ENCODE measurements at places on chromosomes 13 and 19.

DNA sequence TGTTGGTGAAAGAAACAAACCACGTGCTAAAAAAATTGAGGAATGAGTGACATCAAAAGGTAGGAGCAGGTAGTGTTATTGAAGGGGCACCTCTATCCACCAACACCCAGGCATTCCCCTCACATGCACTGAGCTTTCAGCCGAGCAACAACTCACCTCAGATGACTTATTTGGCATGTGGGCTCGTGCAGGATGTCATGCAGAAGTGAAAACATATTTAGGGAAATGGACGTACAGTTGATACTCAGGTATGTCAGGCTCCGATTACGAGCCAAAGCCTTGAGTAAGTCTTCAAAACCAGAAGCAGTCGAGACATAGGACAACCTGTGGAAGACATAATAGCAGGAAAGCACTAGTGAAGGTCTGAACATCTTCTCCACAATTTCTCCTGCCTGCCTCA lies 30.4 kb downstream of the NLRP11 start:
- no peak for DNase-seq

DNA sequence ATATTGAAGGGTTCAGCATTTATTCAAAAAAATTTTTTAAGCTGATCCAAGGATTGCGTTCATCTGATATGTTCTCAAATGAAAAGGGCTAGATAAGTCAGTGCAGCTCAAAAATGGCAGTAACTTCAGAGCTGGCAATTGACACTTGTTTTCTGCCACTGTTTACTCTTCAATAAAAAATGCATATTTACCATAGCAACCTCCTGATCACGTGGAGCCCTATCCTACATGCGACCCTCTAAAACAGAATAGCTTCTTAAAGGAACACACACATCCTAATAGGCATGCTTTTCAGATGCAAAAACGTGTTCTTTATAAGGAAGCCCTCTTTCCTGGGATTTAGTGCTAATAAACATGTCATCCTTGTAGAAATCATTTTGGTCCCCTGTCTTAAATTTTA lies 150.2 kb downstream of the ZNF536 start:
- DNase-seq = no peak

- no peak for DNase-seq
These were observed 938.9 kb upstream of the PRR20A start for GRCh38 chr13:56201834-56202233.

DNA sequence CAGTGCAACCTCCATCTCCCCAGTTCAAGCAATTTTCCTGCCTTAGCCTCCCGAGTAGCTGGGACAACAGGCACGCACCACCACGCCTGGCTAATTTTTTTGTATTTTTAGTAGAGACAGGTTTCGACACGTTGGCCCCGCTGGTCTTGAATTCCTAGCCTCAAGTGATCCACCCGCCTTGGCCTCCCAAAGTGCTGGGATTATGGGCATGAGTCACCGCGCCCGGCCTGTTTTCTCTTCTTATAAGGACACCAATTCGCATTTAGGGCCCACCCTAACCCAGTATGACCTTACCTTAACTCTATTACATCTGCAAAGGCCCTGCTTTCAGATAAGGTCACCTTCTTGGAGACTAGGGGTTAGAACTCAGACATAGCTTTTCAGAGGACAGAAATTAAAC lies 35.1 kb downstream of the TMEM161A start:
- no peak for DNase-seq

- DNase-seq = no peak
These were observed 6.5 kb upstream of the RLN3 start for GRCh38 chr19:14021474-14021873.

GRCh38 chr13:23381866-23382265 lies 51.6 kb downstream of the SACS start:
- no peak for DNase-seq

- DNase-seq = peak; percentile 72
These were observed 9.2 kb downstream of the FGF14 start for GRCh38 chr13:102392481-102393209.

- no peak for DNase-seq
These were observed 6.6 kb upstream of the IFI30 start for GRCh38 chr19:18167011-18167410.

- DNase-seq = peak; percentile 63
These were observed 9.1 kb upstream of the LILRB5 start for GRCh38 chr19:54266133-54266532.

- DNase-seq = no peak
These were observed 108.9 kb downstream of the DNAJC15 start for GRCh38 chr13:43132257-43132656.

DNA sequence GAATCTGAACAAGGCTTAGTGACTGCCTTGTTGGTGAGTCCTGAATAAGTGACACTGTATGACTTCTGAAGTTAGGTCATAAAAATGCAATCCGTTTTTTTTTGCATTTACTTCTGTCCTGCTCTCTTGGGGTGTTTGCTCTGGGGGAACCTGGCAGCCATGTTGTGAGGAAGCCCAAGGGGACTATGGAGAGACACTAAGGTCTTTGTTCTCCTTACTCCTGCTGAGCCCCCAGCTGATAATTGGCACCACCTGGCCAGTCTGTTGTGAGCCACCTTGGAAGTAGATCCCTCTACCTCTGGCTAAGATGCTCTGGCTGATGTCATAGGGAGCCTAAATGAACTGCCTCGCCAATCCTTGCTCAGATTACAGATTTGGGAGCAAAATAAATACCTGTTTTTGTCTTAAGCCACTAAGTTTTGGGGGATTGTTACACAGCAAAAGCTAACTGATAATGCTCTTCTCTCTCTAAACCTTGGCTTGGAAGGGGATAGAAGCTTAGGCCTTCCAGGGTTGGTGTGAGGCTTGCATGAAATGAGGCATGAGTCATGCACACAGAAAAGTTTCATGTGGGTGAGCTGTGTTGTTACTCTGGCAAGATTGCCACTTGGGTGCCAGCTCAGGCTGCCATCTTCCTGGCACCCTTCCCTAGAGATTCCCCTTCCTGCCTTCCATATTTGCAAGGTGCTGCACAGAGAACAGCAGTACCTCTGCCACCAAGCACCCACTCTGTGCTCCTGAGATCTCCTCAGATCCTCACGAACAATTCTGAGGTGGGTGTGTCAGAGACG lies 10.1 kb downstream of the TUBB4A start:
- no peak for DNase-seq

DNA sequence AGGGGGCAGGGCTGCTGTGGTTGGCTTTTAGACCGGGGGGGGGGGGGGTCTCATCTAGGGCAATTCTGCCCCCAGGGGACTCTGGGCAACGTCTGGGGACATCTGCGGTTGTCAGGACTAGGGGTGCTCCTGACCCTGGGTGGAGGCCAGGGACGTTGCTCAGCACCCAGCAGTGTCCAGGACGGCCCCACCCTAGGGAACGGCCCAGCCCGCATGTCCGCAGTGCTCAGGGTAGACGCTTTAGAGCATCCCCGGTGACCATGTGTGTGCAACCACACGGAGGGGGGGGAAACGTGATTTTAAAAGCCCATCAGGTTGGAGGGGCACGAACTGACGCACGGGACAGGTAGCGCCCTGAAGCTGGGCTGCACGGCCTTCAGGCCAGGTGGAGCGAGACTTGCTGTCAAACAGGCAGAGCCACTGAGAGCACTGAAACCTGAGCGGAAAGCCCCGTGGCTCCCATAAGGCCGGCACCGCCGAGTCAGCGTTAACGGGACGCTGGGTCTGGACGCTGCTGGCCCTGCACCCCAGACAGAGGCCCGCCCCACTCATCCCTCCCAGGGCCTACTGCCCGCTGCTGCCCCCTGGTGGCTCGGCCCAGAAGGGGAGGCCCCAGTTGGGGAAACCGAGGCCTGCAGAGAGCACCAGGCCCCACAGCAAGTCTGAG lies 8.3 kb downstream of the CACTIN start:
- peak; percentile 84 for DNase-seq

- DNase-seq = no peak
These were observed 8.1 kb downstream of the KLK1 start for GRCh38 chr19:50815439-50815838.

GRCh38 chr13:34421858-34422475 lies 520.1 kb upstream of the NBEA start:
- no peak for DNase-seq

- no peak for DNase-seq
These were observed 128.8 kb downstream of the ATP11A start for GRCh38 chr13:112818698-112819045.

DNA sequence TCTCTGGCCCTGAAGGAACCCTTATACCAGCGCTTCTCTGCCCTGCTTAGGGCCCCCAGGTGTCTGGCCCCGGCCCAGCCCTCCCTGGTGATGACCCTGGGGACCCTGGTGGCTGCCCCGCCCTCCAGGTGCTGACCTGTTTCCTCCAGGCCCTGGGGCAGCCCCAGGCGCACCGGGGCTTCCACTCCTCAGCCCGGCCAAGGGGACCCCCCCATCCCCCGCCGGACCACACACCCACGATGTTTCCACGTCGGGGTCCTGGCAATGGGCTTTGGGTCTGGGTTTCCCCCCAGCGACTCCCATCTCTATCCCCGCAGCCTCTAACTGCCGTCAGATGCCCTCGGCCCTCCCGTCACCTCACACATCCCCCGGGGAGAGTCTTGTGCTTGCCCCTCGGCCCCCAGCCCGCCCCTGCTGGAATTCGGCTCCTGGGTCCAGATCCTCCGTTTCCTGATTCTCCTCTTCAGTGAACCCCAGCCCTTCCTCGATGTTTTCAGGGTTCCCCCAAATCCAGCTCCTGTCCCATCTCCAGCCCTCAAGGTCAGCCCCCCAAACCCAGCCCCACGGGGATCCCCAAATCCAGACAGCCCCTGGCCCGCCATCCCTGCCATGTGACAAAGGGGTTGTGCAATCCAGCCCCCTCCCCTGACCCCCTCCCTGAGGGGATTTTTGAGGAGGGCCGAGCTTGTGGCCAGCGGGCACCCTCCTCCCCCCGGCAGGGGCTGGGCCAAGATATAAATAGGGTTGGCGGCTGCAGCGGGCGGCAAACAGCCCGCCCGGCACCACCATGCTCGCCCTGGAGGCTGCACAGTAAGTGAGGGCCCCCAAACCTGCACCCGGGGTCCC lies at the start of gene SPIB:
SPIB (plus strand) TSS at position 763 of the 846 bp plus-strand sequence; CDS start at position 788, 25 bp downstream.
- no peak for DNase-seq

DNA sequence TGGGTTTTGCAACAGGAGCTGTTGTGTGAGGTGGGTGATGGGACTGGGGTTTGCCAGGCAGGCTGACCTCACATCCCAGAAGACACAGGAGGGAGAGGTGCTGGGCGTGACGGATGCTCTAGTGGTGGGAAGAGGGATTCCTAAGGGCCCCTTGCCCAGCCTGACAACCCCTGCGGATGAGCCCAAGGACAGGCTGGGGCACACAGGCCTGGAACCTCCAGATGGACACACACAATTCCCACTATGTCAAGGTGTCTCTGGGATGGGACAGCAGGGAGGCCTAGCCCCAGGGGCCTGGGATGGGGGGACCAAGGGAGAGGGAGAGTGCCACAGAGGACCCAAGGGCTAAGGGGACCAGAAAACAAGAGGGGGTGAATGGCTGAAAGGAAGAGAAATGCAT lies 191.5 kb downstream of the ZNF536 start:
- no peak for DNase-seq

DNA sequence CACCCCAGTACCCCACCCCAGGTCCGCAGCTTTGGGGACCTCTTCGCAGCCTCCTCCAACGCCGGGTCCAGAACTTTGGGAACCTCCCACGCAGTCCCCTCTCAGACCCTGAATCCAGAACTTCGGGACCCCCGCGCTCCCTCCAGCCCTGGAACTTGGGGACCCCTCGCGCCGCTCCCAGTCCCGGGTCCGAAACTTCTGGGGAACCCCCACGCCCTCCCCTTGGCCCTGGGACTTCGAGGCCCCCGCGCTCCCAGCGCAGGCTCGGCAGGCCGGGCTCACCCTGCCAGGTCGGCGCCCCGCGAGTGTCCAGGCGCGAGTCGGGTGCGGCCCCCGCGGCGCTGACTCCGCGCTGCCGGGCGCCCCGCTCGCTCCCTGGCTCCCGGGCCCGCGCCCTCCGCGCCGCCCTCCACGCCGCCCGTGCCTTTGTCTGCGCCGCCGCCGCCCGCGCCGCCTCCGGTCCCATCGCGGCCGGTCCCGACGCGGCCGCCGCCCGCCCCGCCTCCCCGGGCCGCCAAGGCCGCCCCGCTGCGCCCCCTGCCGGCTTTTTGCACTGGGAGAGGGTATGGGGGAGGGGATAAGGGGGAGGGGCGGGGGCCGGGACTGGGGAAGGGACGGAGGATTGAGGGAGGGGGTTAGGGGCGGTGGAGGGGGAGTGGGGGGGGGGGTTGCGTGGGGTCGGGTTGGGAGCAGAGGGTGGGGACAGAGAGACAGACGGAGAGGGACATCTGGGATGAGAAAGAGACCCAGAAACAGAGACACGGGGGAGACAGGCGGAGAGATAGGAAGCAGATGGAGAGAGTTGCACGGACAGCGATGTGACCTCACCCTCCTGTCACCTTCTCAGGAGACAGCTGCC lies at the start of gene HOMER3:
HOMER3 (minus strand) TSS at position 449 of the 859 bp plus-strand sequence. CDS start 2,235 bp downstream, outside the sequence.
- peak; percentile 80 for DNase-seq

- DNase-seq = no peak
These were observed 512.8 kb downstream of the LMO7 start for GRCh38 chr13:76148926-76149325.

- DNase-seq = no peak
These were observed 1.7 kb upstream of the PSMC4 start for GRCh38 chr19:39969266-39969665.

DNA sequence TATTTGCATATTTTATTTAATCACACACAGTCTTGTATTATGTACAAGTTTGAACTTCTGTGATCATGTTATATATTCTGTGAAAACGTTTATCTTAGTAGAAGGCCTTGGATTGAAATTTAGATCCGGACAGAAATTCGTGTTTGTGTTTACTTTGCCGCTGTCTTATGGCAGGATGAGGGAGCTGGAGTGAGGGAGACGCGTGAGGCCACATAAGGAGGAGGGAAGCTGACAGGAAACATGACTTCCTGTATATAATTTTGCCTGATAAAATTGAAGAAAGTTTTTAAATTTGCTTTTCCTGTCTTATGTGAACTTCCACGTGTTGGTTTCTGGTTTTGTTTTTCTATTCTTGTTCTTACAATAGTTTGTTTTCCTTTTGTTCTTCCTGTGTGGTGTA lies 200.2 kb downstream of the MTUS2 start:
- no peak for DNase-seq

DNA sequence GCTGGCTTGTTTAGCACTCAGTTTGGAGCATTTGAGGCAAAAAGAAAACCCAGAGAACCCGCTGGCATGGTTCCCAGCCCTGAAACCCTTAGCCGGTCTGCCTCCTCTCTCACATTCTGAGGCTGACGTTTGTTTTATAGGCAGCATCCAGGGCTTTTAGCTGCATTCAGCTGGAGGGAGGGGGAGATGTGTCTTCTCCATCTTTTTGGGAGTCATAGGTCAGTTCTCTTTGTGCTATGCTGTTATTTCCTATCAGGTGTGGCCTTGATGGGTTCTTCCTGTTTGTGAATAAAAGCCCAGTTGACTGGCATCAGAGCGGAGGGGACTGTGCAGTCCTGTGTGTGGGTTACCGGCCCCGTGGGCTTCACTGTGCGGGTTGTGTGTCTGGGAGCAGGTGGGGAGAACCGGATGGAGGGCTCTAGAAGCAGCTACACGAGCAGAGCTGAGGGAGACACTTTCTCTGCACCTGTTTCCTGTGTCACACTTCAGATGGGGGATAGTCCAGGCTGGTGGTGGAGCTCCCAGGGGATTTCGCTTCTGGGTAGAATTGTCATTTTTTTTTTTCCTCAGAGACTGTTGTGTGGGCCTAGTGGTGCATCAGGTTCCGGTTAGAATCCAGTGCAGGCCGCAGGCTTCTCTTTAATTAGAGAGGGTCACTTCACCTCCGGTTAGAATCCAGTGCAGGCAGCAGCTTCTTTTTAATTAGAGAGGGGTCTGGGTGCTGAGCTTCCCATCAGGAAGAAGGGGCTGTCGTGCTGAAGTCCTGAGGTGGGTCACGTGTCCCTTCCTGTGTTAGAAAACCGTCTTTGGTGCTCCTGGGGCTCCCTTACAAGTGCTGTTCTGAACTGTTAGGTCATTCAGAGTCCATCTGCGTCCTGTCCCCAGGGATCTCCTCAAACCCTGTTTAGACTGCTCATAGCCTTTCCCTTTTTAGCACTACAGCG lies 69.6 kb downstream of the ARHGEF7 start:
- no peak for DNase-seq
